Esophagus squamous epithelium (tissue), 5 donors: ENCODE measurements at places on chromosomes 5 and 9.

- no peak for DNase-seq
These were observed 184.7 kb downstream of the ROR2 start for GRCh38 chr9:91765296-91765695.

DNA sequence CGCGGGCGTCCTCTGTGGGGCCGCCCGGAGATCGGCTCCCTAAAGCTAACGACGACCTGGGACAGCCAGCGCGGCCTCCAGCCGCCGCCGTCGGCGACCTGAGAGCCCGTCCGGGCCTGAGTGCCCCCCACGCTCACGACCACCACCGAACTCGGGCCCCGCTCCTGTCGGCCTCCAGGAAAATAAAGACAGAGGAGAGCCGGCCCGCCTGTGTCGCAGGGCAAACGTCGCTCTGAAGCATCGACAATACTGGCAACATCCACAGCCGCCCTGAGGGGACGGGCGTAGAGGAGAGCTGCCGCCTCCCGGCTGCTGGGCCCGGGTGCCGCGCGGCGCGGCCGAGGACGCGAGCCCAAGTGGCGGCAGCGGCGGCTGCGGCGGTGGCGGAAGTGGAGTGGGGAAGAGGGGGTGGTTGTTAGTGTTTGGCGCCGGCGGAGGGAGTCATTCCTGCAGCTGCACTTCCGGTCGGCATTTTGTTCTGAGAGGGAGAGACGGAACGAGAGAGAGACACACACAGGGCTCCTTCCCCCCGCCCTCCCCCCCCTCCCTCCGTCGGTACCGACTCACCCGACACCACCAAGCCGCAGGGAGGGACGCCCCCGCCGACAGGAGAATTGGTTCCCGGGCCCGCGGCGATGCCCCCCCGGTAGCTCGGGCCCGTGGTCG lies at the start of gene NIPBL:
Gene NIPBL, plus strand, starts transcription at position 471 of the 666 bp plus-strand sequence. CDS start 76,928 bp downstream, outside the sequence.
- DNase-seq = peak; percentile 69

GRCh38 chr5:16929831-16930230 lies 6.3 kb downstream of the MYO10 start:
- DNase-seq = no peak

DNA sequence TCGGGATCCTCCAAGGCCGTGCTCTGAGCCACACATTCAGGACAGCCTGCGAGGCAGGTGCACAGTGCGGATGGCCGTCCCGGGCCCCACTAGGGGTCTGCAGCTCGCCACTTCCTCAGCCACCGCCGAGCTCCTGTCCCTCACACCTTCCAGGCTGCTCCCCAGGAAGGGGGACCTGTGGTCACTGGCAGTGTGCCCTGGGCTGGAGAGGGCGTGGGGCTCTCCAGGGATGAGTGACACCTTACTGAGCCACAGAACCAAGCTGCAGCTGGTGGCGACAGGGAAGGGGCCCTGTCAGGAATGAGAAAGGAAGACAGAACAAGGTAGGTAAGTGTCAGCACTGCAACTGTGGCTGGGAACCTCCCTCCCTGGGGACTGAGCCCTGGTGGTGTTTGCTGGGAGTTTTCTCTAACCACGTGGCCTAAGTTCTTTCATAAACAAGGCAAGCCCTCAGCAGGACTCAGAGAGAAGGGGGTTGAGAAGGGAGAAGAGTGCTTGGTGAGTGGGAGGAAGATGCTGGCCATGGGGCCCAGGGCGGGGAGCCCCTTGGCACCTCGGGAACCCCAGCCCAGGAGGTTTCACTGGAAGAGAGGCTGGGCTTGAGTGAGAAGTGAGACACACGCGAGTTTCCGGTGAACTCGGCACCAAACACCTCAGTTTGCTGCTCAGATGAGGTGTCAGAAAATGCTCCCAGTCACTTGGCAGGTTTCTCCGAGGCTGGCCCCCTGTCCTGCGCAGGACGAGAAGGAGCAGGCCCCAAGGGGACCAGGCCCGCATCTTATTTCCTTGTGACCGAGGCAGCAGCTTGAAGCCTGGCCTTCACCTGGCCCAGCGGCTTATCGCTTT lies 5.2 kb downstream of the IL13 start:
- DNase-seq = no peak

- no peak for DNase-seq
These were observed 421 bp downstream of the RUSC2 start for GRCh38 chr9:35490155-35490909.

DNA sequence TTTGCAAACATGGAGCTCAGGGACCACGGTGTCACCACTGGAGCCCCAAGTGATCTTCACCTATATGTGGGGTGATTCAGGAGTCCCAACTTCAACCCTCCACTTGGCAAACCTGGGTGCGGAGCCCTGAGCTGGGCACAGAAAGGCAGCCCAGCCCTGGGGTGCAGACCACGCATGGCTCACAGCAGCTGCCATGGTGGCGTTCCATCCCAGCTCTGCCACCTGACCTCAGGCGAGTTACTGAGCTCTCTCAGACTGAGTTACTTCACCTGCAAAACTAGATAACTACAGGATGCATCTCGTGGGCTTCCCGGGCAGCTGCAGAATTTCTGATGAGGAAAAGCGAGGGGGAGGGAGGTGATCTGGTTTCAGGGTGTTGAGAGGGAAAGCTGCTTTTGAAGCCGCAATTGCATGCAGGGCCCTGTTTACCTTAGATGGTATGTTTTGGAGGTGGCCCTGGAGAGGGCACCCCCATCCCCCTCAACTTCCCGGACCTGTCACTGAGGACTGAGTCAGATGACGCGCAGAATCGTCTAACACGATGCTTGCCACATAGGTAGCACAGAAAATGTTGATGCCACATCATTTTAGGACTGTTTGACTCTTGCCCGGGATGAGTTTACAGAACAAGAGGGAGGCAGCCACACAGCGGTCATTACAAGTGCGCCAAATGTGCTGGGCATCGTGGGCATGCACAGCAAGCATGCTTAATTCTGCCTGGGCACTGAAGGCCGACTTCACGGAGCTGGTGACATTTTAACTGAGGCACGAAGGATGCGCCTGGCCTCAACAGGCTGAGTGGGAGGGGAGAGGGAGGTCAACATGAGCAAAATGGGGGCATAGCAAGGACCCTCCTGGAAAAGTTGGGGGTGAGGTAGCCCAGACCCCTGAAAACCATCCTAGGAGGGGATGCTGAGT lies 154.6 kb downstream of the COL23A1 start:
- no peak for DNase-seq

DNA sequence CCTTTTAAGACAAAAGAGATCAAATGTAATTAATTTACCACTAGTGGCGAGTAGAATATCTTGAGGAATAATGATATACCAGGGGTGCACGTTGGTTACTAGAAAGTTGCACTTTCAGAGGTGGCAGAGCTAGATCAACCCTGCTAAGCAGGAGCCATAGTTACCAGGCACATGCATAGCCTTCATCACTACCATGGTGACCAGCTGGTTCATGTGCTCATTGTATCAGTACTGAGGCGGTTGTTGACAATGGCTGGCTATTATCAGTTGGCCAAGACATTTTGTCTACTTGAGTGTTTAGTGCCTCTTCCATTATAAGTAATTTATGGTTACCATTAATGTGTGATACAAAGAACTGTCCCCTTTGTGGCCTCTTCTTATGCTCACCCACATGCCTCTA lies 201.2 kb downstream of the FGF10 start:
- no peak for DNase-seq

DNA sequence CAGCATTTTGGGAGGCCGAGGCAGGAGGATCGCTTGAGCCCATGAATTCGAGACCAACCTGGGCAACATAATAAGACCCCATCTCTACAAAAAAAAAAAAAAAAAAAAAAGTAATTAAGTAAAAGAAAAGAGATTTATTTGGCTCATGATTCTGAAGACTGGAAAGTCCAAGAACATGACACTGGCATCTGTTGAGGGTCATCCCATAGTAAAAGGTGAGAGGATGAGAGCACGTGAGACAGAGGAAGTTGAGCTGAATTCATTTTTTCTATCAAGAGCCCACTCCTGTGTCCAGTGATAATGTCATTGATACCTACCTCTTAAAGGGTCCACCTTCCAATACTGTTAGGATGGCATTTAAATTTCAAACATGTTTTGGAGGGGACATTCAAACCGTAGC lies 19.8 kb downstream of the CREBRF start:
- no peak for DNase-seq

DNA sequence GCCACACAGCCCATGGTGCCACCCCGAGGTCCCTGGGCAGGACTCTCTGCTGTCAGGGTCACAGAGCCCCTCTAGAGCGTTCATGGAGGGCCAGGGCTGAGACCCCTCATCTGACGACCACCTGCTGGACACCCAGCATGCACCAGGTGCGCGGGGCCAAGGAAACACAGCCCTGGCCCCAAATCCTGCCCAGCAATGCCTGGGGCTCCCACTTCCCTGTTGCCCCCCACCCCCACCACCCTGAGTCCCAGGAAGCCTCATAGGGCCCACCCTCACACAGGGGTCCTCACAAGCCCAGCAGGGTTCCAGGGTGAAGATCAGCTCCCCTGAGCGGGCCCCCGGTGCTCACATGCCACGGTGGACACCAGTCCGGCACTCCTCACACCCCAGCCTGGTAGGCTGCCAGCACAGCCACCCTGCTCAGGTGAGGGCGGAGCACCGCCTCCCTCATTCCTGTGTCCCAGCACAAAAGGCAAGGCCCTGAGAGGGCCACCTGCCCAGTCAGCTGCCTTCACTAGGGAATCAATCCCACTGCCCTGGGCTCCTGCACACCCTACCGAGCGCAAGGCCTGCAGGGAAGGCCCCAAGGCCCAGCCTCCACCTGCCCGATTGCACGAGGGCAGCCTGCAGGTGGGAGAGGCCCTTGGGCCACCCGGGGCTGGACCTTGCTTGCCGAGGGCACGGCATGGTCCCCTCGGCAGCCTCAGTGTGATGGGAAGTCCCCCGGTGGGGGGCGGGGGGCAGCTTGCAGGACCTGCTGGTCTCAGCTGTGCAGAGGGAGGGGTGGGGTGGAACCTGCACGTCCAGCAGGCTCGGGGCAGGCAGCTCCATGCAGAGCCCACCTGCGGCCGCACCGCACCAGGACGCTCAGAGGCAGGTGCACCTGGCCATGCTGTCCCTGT lies 56.4 kb upstream of the UBAC1 start:
- no peak for DNase-seq

- no peak for DNase-seq
These were observed 102.5 kb upstream of the IFNK start for GRCh38 chr9:27421577-27421976.

DNA sequence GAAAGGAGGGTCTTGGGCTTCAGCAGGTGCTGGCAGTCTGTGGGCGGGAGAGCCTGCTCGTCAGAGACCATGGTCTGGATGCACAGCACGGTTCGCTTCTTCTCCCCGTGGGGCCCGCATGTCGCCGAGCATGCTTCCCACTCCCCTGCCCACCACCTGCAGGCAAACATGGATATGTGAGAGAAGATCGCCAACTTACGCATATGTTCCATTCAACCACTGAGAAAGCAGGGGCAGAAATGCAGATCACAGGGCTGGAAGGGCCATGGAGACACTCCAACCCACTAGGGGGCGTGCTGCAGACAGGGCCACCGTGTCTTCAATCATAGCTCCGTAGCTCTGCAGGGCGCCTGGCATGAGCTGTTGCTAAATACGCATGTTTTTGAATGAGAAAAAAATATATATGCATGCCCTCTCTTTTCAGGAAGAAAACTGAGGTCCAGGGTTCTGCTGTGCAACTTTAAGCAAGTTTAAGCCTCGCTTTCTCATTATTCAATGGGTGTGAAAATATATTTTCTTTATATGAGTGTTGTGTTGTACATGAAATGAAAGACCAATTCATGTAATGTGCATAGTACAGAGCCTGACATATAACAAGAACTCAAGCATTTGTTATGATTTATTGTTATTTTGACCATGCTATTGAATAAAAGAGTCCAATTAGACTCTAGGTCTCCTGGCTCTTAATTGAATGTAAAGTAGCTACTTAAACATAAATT lies 148.0 kb downstream of the TARS1 start:
- no peak for DNase-seq

DNA sequence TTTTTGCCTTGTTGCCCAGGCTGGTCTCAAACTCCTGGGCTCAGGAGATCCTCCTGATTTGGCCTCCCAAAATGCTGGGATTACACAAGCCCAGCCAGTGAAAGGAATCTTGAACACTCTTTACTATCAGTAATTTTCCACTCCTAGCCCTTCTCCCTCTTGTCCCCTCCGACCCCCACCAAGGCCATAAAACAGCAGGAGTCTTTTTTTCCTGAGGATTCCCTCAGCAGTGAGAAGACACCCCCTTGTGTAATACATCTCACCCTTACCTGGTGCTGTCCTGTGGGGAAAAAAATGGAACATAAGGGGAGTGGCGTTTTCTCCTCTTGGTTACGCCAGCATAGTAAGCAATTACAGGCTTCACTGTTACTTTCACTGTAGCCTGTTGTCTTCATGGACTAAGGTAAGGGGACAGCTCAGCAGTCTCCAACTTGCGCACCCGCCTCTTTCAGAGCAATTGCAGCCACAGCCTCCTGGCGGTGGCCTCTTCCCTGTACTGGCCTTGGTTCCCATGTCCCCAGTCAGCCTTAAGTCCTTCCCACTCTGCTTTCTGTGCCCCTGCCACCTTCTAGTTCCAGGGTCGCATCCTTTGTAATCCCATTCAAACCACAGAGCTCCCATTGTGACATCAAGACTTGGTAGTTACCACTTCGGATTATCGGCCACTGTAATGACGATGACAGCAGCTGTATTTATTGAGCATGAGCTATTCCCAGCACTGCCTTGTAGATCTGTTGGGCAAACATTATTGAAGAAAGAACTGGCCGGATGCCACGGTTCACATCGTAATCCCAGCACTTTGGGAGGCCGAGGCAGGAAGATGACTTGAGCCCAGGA lies 10.0 kb downstream of the NAIF1 start:
- DNase-seq = no peak

- no peak for DNase-seq
These were observed 700 bp downstream of the CDO1 start for GRCh38 chr5:115815693-115816225.

- DNase-seq = no peak
These were observed 394.0 kb downstream of the SEMA5A start for GRCh38 chr5:9151684-9152427.

DNA sequence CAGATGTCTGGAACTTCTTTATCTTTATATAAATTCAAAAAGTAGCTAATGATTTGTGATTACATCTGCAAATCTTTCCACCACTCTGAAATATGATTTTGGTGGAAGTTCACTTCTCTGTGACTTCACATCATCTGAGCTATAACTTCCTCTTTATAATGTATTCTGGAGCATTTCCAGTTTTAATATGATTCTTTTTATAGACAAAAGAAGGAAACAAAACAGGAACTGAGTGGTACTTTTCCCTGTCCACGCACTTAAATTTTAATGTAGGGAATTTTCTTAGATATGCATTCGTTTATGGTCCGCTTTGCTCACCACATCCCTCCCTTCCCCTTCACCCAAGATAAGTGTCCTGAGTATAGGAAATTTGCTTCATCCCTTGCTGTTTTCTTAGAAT lies 333.5 kb downstream of the CHSY3 start:
- no peak for DNase-seq
